ENCODE measurements at places on chromosomes 7 and 10.
A peak's percentile ranks its signal among the peaks of the same experiment; 100 is the strongest.

DNA sequence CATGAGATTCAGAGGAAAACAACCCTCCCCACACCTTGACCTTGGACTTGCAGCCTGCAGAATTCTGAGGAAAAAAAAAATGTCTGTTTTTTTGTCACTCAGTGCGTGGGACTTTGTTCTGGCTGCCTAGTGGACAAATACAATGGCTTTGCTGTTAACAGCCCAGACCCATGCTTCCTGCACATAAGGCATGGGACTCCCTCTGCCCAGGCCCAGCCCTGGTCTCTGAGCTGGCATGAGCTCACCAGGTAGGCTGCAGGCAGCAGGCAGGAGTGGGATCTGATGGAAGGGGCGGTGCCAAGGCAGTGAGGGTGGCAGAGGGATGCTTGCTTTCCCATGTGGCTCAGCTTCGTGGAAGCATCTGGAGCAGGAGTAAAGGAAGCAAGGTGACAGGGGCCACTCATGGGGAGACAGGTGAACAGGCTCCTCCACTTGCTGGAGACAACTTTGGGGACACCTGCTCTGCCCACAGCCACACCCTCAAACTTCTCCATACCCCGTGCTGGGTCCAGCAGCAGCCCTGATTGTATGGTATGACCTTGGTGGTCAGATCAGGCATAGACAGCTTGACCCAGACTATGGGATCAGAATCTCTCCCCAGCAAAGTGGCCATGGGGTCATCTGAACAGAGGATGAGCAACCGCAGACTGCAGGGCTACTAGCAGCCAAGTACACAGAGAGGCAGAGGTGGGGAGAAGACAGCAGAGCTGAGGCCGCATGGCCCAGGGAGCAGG lies 27.0 kb downstream of the ANXA8 start:
- DNase-seq = no peak

DNA sequence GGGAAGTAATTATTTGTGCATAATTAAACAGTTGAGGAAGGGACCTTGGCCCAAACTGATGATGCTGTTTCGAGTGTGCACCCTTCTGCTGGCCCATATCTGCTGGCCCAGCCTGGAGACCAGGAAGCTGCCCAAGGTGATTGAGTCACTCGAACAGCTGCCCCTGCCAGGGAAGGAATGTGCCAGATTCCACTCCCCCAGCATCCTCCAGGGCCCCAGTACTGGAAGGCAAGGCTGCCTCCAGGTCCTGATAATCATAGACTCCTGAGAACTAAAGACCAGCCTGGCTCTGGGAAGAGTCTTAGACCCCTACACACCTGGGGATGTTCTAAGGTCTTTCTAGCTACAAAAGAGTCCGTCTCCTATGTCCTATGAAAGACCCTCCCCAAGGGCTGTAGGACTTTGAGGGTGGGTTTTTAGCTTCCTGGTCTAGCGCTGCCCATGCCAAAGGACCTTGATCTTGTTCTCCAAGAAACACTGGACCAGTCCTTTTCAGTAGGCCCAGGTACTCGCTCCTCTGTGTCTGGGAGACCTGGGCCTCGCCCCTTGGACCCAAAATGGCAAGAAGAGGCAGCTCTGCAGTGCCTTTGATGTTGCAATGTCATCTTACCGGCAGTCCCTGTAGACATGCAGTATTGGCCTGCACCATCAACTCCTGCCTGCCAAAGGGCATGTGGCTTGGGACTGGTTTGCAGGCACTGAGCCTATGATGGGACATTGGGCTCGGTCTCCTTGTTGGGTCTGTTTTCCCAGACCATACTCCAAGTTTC lies 103.2 kb upstream of the GPR26 start:
- DNase-seq = no peak

- DNase-seq = no peak
These were observed 254.8 kb downstream of the PHF14 start for GRCh38 chr7:11228515-11228914.

DNA sequence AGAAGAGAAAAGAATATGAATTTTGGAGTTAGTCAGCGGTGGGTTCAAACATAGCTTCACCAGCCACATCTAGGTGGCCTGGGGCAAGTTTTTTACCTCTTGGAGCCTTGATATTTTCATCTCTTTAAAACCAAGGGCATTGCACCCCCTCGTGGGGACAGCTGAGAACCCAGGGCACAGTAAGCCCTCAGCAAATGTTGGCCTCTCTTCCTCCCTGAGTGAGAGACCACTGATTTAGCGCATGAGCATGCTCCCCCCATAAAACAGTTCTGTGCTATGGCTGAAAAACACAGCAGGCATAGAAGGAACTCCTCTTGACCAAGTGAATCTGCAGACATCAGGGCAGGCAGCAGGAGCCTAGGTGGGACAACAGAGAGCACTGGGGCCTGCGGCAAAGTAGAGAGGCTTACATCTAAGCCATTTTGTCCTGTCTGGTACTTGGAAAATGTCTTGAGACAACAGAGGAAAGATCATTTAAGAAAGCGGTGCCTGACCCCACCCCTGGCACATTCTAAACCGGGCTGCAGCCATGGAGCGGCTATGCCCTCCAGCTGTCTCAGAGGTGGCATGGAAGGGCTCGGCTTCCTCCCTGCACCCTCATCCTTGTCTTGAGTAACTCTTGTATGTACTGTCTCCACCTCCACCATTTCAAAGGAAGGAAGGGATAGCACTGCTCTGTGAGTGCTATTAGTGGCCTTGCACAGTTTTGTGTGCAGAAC lies 94.7 kb downstream of the ARHGAP22 start:
- DNase-seq = peak; percentile 11

DNA sequence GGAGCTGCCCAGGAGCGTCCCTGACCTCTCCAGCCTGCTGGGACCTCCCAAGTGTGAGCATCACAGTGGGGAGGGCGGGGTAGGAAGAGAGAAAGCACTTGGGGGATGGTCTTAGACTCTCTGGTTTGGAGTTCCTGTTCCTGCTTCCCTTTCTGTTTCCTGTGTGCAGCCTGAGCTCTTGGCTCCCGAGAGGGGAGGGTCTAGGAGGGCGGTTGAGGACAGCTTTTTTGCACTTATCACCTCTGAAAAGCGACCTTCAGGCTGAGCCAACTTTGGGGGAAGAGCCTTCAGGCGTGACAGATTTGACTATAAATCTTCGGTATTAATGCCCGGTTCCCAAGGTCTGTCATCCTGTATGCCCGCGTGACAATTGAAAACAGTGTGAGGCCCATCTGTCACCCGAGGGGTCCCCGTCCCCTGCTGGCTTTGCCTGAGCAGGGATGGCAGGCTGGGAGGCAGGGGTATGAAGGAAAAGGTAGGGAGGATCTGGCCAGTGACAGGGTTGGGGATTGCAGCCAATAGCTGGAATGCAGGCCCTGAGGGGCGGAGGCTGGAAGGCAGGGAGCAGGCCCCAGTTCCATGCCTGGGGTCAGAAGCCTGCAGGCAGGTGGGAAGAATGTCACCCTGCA lies 78.6 kb downstream of the CDH23 start:
- no peak for DNase-seq

Measured in CD4-positive, alpha-beta T cell treated with Interleukin-6 for 4 hours (primary cell).